ENCODE measurements at places on chromosomes 3 and 15. TPM values are rescaled to one million over a fixed set of nuclear protein-coding genes. Genes with fewer than 3 reads are reported as not detected.

The GHRL gene
- total RNA-seq, result not detected

GRCh38 chr3:22608093-22608492 is 595.0 kb upstream of the UBE2E2 start:
- no peak for DNase-seq

The MAP2K5 gene
- total RNA-seq, result 2.8 TPM

The CGNL1 gene
- total RNA-seq, result 0.13 TPM

GRCh38 chr3:37709946-37710640 is 151.6 kb upstream of the CTDSPL start:
- DNase-seq, result no peak

The PRICKLE2 gene
- total RNA-seq, result 24.8 TPM

The HIGD1A gene
- total RNA-seq, result 173 TPM

DNA sequence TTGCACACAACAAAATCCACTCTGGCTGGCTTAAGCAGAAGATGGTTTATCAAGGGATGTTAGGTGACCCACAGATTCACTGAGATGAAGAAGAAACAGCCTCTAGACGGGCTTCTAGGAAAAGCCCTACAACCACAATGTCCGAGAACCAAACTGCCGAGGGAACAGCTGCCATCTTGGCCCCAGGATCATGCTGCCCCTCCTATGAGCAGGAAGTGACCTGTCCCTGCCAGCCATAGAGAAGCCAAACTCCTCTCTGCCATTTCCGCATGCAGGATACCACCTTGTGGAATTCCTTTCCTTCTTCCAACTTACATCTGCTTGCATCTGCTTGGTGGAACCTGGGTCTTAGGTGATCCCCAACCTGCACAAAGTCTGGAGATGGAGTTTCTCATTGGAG is 11.4 kb upstream of the POMGNT2 start:
- DNase-seq, result no peak

The GMNC gene
- not detected for total RNA-seq

GRCh38 chr15:84750583-84751092 is 2.2 kb downstream of the ZNF592 start:
- DNase-seq, result no peak

DNA sequence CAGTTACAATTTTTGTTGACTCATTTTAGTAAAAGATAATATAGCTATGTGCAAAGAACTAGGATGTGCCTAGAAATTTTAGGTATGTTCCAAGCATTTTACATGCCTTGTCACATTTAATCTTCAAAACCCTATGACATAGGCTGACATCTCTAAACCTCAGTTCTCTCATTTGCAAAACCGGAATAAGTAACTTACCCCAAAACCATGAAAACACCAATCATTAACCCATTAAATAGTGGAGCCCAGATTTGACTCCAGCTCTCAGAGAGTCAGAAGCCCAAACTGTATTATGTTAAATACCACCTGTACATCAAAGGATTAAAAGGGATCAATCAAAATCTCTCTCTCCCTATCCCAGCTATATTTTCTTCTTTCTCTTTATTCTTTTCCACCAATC is 36.6 kb downstream of the GSK3B start:
- DNase-seq, result no peak

The IGF1R gene
- total RNA-seq, result 48.6 TPM

DNA sequence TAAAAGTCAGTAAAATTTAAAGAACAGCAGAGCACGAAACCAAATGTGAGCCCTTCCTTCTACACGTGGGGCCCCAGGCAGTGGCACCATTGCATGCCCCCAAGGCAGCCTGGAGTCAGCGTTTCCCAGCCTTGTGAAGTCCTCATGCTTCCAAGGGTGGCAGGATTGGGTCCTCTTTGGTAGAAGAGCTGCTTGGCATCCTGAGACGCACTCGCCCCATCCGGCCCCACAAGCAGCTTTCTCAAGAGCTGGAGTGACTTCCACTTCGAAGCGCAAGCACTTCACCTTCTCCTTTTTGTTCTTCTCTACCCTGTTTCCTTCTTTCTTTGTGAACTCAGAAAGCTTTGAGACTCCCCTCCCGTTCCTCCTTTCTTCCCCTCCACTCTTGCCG is 34.7 kb downstream of the ZNF710 start:
- DNase-seq, result no peak

DNA sequence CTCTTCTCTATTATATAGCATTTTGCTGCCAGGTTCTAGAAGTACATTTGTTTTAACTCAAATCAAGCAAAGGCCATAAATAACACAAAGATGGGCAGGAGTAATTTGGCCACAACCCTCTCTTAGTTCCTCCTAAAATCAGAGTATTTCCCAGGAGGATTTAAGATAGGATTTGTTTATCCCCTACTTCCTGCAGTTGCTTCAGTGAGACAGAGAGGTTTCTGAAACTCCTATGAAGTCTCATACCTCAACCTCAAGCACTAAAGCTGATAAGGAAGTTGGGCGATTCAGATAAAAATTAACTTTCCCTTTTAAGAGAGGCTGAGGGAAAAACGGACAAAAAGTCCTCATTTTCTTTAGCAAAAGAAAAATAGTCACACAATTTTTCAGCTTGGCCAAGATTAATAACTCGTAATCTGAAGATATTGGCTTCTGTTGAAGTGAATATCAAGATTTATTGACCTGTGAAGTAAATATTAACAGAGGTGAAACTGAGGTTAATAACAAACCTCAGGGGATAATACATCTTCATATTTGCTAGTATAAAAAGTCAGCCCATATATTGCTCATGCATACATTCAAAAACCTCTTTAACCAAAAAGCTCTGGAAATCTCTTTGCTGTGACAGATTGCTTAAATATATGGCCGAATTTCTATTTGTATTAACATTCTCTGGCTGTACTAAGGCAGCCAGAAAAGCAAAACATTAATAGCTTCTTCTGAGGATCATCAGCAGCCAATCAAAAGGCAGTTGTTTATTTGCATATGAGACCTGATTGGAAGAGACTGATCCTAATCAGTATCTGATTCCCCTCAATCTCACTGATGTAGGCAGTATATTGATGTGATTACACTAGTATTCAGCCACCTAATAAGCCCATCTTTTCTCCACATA is 90.6 kb upstream of the GADL1 start:
- no peak for DNase-seq

The CPNE9 gene
- not detected for total RNA-seq

GRCh38 chr3:47573190-47574172 is 5.2 kb downstream of the CSPG5 start:
- DNase-seq, result no peak

The DLEC1 gene
- total RNA-seq, result not detected

GRCh38 chr3:43632269-43632733 is 10.5 kb upstream of the ANO10 start:
- DNase-seq, result peak; percentile 95

GRCh38 chr3:141020143-141020830 is 30.9 kb upstream of the SPSB4 start:
- DNase-seq, result no peak

The CKMT1A gene
- total RNA-seq, result not detected

The OXTR gene
- total RNA-seq, result 269 TPM

The EIF2B5 gene
- 27.8 TPM for total RNA-seq

The EPHA6 gene
- not detected for total RNA-seq

DNA sequence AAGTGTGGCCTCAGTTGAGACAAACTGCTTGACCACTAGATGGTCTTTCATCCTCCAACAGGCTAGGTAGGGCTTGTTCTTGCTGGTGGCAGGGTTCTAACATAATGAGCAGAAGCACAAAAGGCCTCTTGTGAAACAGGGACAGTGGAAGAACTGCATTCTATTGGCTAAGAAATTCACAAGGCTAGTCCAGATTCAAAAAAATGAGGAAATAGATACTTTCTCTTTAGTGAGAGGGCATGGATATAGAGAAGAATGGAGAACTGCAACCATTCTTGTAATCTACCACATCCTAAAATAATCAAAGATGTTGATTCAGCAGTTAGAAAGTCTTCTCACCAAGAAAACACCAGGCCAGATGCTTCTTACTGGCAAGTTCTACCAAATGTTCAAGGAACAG is 143.7 kb upstream of the LRIG1 start:
- no peak for DNase-seq

GRCh38 chr15:80240276-80240675 is 11.7 kb downstream of the CTXND1 start:
- DNase-seq, result no peak

- no peak for DNase-seq
Observed at GRCh38 chr15:57797568-57798267, 91.2 kb downstream of the POLR2M start.

- DNase-seq, result peak; percentile 6
Observed at GRCh38 chr15:77384589-77385359, 35.1 kb downstream of the PEAK1 start.

The CHRNB4 gene
- not detected for total RNA-seq

DNA sequence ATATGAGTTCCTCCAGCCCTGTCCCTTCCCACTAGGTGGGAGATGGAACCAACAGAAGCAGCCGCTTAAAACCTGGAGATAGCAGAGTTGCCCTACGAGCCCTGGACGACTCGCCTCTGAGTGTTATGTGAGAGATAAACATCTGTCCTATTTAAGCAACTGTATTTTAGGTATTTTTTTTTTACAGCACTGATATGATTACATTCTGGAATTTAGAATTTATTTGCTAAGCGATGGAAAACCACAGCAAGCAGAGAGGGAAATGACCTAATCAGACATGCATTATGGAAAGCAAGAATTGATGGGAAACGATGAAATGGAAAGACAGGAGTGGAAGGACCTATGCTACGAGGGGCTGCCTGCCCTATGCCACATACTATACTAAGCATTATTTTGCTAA is 379.0 kb upstream of the IL12A start:
- no peak for DNase-seq

- peak; percentile 74 for DNase-seq
Observed at GRCh38 chr15:52737720-52738119, 52.4 kb downstream of the ONECUT1 start.

The SOX14 gene
- not detected for total RNA-seq

The GOLGA8T gene
- total RNA-seq, result not detected

The GPR27 gene
- not detected for total RNA-seq

DNA sequence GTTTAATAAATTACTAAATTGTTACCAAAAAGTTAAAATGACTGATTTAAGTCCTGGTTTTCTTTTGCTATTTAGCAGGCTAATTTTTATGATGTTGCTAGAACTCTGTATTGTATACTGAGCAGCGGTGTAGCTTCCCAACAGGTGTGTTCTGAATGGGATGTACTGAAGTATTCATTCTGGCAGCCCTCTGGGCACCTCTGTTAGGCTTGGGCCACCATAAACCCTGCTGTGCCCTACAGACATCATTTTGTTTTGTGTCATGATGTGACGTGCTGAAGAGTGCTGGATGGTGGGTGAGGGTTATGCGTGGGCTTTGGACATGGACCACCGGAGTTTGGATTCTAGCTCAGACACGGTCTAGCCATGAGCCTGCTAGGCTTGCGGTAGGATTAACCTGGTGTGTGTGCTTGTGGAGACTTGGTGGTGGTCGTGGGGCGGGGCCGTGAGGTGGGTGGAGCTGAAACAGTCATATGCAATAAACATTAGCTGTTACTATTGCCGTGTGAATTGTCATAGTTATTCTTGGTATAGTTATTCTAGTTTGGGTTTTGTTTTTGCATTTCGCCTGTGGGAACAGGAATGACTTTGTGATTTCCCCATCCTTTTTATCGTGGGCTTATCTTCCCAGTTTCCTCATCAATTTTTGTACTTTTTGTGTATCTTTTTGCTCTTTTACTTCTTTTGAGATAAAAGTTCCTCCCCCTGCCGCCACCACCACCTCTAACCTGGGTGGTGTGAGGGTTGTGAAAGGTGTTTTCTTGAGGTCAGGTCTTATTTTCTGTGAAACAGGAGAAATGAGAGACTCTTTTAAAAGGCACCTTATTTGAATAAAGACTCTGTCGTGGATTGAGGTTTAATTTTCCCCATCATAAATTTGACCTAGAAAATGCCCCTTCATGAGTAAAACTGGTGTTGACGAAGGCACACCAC is 93.7 kb downstream of the MCTP2 start:
- DNase-seq, result no peak

GRCh38 chr3:170638988-170639387 is 53.1 kb upstream of the SLC7A14 start:
- DNase-seq, result no peak

DNA sequence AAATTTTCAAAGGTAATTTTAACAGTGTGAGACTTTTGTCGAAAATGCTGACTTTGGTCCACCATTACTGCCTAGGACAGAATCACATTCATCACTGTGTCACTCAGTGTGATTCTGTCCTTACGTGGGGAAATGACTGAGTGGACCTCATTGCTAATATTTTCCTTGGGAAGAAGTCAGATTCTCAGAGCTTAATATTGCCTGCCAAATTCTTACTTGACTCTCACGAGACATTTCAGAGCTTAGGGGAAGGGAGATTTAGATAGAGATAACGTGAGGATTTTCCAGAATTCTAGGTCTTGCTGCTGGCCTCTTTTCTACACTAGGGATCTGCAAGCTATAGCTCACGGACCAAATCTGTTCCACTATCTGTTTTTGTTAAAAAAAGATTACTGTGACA is 270.4 kb downstream of the SUCLG2 start:
- peak; percentile 7 for DNase-seq

The SLC7A14 gene
- not detected for total RNA-seq

The GOLGA6L9 gene
- 0.76 TPM for total RNA-seq
